ENCODE measurements at places on chromosomes 1 and 21. TPM values are rescaled to one million over a fixed set of nuclear protein-coding genes. Genes with fewer than 3 reads are reported as not detected.

- no peak for DNase-seq
- no peak overlapping the region for H3K27ac ChIP-seq
- H3K4me3 ChIP-seq, result no peak overlapping the region
- no peaks in the 10 kb centered on the region for H3K36me3 ChIP-seq
Observed at GRCh38 chr1:113647164-113647563, 112.1 kb downstream of the PHTF1 start.

- H3K27ac ChIP-seq, result no peak overlapping the region
- H3K4me1 ChIP-seq, result no peaks in the 10 kb centered on the region
- no peaks in the 10 kb centered on the region for H3K36me3 ChIP-seq
- no peak overlapping the region for H3K4me3 ChIP-seq
- no peak for DNase-seq
Observed at GRCh38 chr1:208203848-208204609, 40.2 kb downstream of the PLXNA2 start.

- peaks cover 30% of the 10 kb centered on the region for H3K4me1 ChIP-seq
- peak; percentile 84 for DNase-seq
- no peaks in the 10 kb centered on the region for H3K36me3 ChIP-seq
- H3K27me3 ChIP-seq, result peaks cover 8% of the 10 kb centered on the region
Observed at GRCh38 chr1:40665335-40666171, at the start of gene RIMS3. Gene RIMS3, minus strand, starts transcription at chr1:40665682. Its CDS starts 23,757 bp downstream, at chr1:40641925.

DNA sequence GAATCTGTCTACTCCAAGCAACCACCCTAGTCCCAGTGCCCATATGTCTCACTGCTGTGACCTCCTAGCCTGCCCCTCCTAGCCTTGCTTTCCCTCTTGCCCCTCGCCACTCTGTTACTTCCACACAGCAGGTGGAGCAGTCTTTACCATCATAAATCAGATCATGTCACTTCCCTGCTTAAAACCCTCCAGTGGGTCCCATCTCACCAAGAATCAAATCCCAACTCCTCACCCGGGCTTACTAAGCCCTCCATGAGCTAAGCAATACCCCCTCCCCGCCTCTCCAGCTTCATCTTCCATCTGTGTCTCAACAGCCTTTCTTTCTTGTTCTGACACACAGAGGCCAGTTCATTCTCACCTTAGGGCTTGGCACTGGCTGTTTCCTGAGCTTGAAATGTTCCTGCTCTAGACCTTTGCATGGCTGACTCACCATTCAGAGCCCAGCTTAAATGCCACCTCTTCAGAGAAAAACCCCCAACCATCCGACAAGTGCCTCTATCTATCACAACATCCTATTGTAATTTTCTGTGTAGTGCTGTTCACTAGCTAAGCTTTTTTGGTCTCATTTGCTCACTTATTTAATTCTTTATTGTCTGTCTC is 22.3 kb downstream of the KNCN start:
- no peaks in the 10 kb centered on the region for H3K36me3 ChIP-seq
- DNase-seq, result no peak
- peaks cover 21% of the 10 kb centered on the region for H3K27me3 ChIP-seq
- H3K27ac ChIP-seq, result no peak overlapping the region

DNA sequence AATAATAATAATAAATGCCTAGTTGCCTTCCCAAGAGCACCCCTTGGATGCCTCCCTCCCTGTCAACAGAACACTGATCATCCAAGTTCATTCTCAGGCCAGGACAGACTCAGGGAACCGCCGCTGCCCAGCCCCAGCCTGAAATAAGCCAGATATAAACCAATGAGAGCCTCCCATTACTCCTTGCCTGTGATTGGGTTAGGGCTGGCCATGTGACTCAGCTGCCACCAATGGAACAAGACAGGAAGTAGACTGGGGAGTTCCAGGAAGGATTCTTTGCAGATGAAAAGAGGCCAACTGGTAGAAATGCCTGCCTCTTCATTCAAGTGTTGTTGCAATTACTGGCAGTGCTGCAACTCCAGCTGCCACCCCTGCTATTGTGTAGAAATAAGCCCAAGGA is 146.4 kb upstream of the TIAM1 start:
- H3K27ac ChIP-seq, result no peak overlapping the region
- H3K4me1 ChIP-seq, result peaks cover 8% of the 10 kb centered on the region
- no peak overlapping the region for H3K4me3 ChIP-seq
- DNase-seq, result no peak
- H3K27me3 ChIP-seq, result no peaks in the 10 kb centered on the region
- H3K36me3 ChIP-seq, result peaks cover 6% of the 10 kb centered on the region

GRCh38 chr1:77538956-77539518 is 143.4 kb downstream of the ZZZ3 start:
- H3K27me3 ChIP-seq, result no peaks in the 10 kb centered on the region
- no peak overlapping the region for H3K27ac ChIP-seq
- H3K36me3 ChIP-seq, result no peaks in the 10 kb centered on the region
- no peak for DNase-seq
- peaks cover 4% of the 10 kb centered on the region for H3K4me1 ChIP-seq

- no peak overlapping the region for H3K27ac ChIP-seq
- DNase-seq, result no peak
Observed at GRCh38 chr1:84259989-84260388, 41.5 kb upstream of the SAMD13 start.

- H3K4me1 ChIP-seq, result peaks cover 17% of the 10 kb centered on the region
- no peak overlapping the region for H3K4me3 ChIP-seq
- DNase-seq, result peak; percentile 58
- H3K36me3 ChIP-seq, result no peaks in the 10 kb centered on the region
Observed at GRCh38 chr1:207470927-207471326, 16.8 kb downstream of the CR2 start.

GRCh38 chr1:51378871-51379270 is 48.5 kb upstream of the TTC39A start:
- no peak for DNase-seq
- H3K27ac ChIP-seq, result no peak overlapping the region
- H3K36me3 ChIP-seq, result peaks cover 45% of the 10 kb centered on the region
- H3K27me3 ChIP-seq, result no peaks in the 10 kb centered on the region
- H3K4me3 ChIP-seq, result no peak overlapping the region

- no peaks in the 10 kb centered on the region for H3K36me3 ChIP-seq
- no peak overlapping the region for H3K4me3 ChIP-seq
- no peaks in the 10 kb centered on the region for H3K4me1 ChIP-seq
- no peak for DNase-seq
Observed at GRCh38 chr1:199495432-199495831, 532.1 kb upstream of the NR5A2 start.

DNA sequence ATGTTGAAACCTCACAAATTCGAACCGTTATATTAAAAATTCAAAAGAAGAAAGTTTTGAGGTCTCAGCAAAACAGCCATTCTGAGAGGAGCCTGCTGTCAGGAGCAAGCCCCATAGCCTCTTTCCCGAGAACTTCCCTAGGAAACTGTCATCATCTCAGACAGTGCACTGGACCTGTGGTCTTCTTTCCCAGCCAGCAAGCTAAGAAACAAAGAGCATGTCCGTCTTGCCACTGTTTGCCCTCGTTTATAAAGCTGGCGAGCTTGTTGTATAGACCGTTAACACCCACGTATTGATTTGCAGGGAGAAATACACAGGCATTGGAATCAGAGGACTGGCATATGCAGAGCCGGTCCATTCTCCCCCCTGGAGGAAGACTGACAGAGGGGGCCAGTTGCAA is 407.0 kb downstream of the NPHP4 start:
- H3K27ac ChIP-seq, result no peak overlapping the region
- H3K4me3 ChIP-seq, result no peak overlapping the region
- no peak for DNase-seq
- no peaks in the 10 kb centered on the region for H3K36me3 ChIP-seq
- peaks cover 7% of the 10 kb centered on the region for H3K27me3 ChIP-seq

DNA sequence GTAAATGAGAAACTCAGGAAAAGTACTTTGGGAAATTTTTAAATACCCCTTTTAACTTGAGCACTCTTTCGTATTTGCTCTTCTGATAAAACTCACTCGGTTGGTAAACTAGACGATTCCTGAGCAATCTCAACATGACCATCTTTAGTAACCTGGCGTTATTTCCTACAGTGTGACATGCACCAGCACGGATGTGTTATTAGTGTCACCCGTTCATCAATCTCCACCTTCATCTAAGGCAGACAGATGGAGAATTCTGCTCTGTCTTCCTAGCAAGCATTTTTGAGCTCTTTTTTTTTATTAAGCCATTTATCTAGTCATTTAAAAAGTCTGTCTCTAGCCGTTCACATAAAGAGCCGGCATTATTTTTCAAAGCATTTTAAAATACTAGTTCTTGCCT is 155.2 kb downstream of the DISP1 start:
- no peak overlapping the region for H3K4me3 ChIP-seq
- H3K27ac ChIP-seq, result no peak overlapping the region
- H3K4me1 ChIP-seq, result no peaks in the 10 kb centered on the region
- H3K27me3 ChIP-seq, result no peaks in the 10 kb centered on the region
- DNase-seq, result no peak
- H3K36me3 ChIP-seq, result no peaks in the 10 kb centered on the region

DNA sequence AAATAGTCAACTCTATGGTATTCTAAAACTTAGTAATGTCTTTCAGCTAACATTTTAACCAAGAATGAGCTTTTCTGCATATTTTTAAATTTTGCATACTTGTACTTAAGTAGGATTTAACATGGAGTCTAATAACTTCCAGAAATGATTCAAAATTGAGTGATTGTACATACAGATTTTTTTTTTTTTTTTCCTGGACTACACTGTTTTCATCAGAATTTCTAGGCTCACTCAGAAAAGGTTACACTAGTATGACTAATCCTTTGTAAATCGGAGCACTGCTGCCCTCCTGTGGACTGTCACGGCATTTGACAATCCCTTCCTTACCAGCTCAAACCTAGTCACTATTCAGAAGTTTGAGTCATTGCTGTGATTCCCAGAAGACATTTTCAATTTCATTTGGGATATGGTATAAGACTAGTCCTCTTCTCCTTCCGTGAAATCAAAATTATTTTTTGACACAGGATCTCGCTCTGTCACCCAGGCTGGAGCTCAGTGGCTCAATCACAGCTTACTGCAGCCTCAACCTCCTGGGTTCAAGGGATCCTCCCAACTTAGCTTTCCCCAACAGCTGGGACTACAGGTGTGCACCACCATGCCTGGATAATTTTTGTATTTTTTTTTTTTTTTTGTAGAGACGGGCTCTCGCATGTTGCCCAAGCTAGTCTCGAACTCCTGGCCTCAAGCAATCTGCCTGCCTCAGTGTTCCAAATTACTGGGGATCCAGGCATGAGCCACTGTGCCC is 45.5 kb downstream of the CD46 start:
- no peak overlapping the region for H3K27ac ChIP-seq
- H3K36me3 ChIP-seq, result peaks cover 29% of the 10 kb centered on the region
- peaks cover 41% of the 10 kb centered on the region for H3K4me1 ChIP-seq
- peak; percentile 86 for DNase-seq
- H3K27me3 ChIP-seq, result no peaks in the 10 kb centered on the region

DNA sequence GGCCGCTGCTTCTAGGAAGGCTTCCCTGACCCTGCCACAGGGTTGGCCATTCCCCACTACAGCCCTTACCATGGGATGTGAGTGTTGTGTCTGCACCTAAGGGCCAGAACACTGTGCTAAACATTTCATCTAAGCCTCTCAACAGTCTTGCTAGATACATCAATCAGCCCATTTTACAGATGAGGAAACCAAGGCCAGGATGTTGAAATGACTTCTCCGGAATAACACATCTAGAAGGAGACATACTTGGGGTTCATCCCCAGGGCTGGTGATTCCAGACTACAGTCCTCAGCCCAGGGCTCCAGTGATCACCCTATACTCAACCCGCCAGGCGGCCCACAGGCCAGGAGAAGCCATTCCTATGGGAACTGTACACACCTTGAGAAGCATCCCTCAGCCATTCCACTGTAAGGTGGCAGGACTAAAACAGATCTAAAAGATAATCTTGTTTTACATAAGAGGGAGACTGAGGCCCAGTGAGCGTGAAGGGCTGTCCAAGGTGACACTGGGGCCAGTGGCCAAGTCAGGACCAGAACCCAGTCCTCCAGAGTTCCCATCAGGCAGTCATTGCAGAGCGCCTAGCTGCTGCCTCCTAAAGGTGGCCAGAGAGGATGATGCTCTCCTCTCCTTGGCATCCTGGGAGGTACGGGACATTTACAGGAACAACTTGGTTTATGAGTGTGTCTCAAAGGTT is 119.5 kb downstream of the GLIS1 start:
- H3K36me3 ChIP-seq, result no peaks in the 10 kb centered on the region
- DNase-seq, result no peak
- H3K4me1 ChIP-seq, result no peaks in the 10 kb centered on the region

DNA sequence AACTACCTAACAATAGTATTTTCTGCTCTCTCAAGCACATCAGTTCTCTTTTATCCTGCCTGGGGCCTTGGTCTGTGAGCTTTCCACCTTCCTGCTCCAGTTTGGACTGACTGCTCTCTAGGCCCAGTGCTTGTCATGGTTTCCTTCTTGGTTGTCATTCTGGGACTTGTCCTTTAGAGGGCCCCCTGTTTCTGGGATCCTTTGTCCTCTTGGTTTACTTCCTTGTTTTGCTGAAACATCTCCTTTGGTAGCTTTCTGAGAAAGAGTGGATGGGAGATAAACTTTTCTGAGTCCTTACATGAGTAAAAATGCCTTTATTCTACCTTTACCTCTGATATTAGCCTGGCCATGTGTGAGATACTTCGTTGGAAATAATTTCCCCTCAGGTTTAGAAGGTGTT is 4.7 kb downstream of the SLC1A7 start:
- H3K4me3 ChIP-seq, result no peak overlapping the region
- no peaks in the 10 kb centered on the region for H3K4me1 ChIP-seq
- no peaks in the 10 kb centered on the region for H3K27me3 ChIP-seq
- no peak overlapping the region for H3K27ac ChIP-seq
- no peak for DNase-seq

- H3K36me3 ChIP-seq, result no peaks in the 10 kb centered on the region
- H3K4me1 ChIP-seq, result no peaks in the 10 kb centered on the region
- peaks cover 3% of the 10 kb centered on the region for H3K27me3 ChIP-seq
- DNase-seq, result no peak
Observed at GRCh38 chr1:173603056-173603591, at the start of gene SLC9C2. Gene SLC9C2, minus strand, starts transcription at chr1:173603072. Its CDS starts 1,296 bp downstream, at chr1:173601776.

GRCh38 chr1:217322834-217323233 is 308.1 kb downstream of the GPATCH2 start:
- no peak overlapping the region for H3K27ac ChIP-seq
- no peak for DNase-seq
- H3K36me3 ChIP-seq, result no peaks in the 10 kb centered on the region
- no peak overlapping the region for H3K4me3 ChIP-seq
- H3K27me3 ChIP-seq, result no peaks in the 10 kb centered on the region
- no peaks in the 10 kb centered on the region for H3K4me1 ChIP-seq

DNA sequence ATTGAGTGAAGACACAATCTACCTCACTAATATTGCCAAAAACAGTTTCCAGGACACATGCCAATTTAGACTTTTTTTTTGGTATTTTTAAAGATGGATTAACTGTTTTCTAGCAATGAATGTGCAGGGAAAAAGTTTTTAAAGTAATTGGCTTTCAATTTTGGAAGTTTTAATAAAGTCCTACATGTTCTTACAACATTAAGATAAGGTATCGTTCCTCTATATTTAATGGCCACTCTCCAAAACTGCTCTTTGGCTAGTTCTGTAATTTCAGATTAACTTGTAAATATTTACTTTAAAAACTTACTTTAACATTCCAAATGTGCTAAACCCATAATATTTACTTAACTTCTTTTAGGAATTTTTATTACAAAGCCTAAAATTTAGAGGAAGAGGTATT is 1332.2 kb upstream of the PRMT6 start:
- no peaks in the 10 kb centered on the region for H3K4me1 ChIP-seq
- H3K36me3 ChIP-seq, result no peaks in the 10 kb centered on the region
- no peak for DNase-seq
- H3K27me3 ChIP-seq, result no peaks in the 10 kb centered on the region
- no peak overlapping the region for H3K4me3 ChIP-seq

PDC gene
- total RNA-seq, result not detected

CFAP74 gene
- not detected for total RNA-seq

MATN1 gene
- not detected for total RNA-seq

WLS gene
- total RNA-seq, result not detected

SPATC1L gene
- total RNA-seq, result 14.4 TPM

COL16A1 gene
- total RNA-seq, result not detected

TLCD4 gene
- total RNA-seq, result not detected

PLA2G2F gene
- not detected for total RNA-seq
